ENCODE measurements at places on chromosomes 5 and 9.

- DNase-seq: no peak
Observed at GRCh38 chr5:1349246-1349645, 4.3 kb upstream of the CLPTM1L start.

DNA sequence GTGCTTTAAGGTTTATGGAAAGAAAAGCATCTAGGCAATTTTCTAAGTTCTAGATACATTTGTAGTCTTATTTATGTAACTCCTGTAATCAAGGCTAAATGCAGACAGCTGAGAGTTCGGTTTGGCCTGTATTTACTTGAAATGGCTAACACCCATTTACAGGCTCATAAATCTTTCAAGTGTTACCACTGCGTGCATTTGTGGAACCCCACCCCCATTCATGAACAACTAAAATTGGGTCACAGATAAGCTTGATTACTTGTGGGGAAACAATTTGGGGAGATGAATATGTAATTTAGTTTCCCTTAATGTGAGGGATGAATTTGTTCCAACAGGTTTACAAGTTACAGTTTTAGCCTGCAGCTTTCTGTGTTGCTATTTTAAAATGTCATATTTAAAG, 360.6 kb downstream of the ARRDC3 start:
- DNase-seq: no peak

DNA sequence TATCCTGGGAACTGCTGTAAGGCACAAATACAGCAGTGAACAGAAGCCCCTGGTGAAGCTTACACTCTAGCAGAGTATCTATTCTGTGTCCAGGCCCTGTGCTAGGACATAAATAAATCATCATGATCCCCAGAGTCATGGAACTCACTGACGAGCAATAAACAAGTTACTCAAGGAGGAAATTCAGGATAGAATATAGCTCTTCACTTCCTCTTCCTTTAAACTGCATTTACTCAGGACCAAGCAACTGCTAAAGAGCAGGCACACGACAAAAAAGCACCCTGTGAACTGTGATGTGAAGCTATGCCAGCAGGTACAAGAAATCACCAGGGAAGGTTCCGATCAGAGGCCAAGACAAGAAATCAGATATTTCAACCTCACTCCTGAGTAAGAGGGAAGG, 47.8 kb upstream of the NR5A1 start:
- no peak for DNase-seq

DNA sequence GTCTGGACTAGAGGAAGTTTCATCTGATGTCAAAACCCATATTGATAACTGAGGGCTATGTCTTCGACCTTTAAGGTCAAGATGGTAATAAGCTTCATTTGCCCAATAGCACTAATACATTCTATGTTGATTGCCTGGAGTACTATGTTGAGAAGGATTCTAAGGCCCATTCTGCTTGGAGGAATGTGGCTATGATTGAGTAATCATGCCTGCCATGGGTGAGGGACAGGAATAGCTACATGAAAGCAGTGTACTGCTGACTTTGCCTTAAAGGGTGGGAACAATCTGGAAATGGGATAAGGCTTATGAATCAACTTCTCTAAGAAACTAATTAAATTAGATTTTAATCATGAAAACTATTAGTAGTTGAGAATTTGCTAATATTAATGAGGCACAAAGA, 13.6 kb downstream of the NNT start:
- DNase-seq: no peak

DNA sequence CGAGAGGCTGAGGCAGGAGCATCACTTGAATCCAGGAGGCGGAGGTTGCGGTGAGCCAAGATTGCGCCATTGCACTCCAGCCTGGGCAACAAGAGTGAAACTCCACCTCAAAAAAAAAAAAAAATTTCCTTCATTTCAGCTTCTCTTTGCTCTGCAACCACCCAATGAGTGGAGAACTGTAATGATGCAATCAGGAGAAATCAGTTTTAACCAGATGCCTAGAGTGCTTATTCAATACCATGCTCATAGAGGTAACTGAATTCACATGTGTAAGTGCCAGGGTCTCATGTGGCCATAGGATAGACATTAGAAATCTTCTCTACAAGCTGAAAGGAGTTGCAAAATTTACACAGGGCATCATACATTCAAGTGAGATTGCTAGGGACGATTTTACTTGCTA, 70.6 kb downstream of the HMHB1 start:
- DNase-seq: no peak

- no peak for DNase-seq
Observed at GRCh38 chr5:65065001-65065511, 296.3 kb downstream of the CWC27 start.

- no peak for DNase-seq
Observed at GRCh38 chr9:8643896-8644295, 844.3 kb upstream of the DMAC1 start.

- DNase-seq: no peak
Observed at GRCh38 chr9:129494113-129494789, 126.7 kb downstream of the C9orf50 start.

DNA sequence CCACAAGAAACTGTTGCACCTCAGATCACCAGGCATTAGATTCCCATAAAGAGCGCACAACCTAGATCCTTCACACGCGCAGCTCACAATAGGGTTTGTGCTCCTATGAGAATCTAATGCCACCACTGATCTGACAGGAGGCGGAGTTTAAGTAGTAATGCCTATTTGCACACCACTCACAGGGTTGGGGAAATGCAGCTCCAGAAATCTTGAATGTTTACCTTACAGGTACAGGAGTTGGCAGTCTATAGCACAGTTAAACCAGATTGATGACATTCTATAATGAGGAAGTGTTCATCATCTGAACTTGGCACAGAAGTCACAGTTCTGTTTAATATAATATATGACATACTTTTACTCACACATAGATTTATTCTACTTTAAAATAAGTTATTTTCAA, 732.2 kb upstream of the ZNF608 start:
- DNase-seq: no peak

DNA sequence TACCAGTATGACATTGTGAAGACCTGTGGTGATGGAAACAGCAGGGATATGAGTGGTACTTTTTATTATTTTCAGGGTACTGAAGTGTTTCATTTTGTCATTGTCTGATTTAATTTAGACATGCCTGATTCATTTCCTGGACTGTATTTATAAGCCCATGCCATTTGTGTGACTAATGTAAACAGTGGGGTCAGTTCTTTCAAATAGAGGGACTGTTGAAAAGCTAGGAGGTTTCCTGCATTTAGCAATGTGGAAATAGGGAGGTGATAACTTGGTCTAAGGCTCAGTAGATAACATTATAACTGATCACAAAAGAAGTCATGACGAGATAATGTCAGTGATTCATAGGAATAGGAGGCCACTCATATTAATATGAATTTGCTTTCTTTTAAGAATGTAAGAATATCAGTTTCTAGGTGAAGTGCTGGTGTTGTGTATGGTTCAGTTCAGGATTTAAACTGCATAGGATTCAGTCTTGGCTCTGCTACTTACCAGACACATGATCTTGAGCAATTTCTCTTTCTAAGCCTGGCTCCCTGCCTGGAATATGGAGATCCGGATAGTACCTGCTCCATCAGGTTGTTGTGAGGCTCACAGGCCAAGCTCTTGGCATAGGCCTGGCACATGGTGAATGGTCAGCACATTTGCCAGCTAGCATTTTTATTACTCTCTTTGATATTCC, 7.5 kb downstream of the RASGRF2 start:
- no peak for DNase-seq

GRCh38 chr5:137335493-137335892, 163.6 kb downstream of the SPOCK1 start:
- DNase-seq: no peak

DNA sequence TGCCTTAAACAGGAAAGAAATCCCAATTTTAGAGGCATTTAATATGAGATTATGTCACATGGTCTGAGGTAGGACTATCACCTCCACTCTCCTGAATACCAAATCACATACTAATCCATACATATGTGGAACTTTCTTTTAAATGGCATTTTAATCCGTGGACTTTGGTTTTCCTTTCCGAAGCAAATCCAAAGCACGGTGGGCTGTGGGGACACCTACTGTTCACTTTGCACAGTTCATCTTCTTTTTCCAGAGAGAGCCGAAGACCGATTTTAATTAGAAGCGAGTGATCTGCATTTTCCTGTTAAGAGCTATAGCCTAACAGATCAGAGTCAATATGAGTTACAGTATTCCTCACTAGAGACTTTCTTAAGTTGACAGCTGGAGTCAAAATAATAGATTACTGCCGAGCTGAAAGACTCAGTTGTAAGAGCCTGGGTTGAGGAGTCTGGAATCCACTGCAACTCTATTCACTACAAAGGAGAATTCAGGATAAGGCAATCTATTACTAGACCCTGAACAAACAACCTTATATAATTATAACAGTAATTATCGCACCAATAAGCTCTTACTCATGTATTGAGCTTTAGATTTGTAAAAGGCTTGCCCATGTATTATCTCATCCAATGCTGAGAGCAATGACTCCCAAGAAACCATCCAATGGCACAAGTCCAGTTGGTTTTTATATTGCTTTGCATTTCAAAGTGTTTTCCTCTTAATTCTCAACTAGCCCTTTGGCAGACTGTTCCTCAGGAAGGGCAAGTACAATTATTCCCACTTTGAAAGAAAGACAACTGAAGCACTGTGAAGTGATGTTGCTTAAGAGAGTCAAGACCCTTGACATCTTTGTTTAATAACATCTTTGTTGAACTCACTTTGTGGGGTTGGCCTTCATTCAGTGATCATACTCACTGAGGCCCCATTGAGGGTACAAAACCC, 144.7 kb downstream of the TRPM6 start:
- no peak for DNase-seq

DNA sequence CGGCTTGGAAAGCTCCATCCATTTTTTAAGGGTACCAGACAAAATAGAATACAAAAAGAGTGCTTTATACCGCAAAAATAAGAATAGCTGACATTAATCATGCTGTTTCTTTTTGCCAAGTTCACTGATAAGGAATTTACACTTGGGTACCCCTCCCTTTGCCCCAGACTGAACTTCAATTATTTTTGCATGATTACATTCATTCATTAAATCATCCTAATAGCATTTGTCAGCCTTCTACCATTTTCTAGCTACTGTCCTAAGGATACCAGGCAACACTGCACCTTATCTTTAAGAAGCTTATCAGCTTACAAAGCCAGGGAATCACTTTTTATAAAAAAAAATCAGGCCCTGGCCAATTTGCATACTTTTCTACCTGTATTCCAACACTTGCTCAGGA, 48.4 kb downstream of the YIPF5 start:
- no peak for DNase-seq

GRCh38 chr9:134227451-134228411, 63.4 kb upstream of the RNU6ATAC start:
- DNase-seq: no peak

DNA sequence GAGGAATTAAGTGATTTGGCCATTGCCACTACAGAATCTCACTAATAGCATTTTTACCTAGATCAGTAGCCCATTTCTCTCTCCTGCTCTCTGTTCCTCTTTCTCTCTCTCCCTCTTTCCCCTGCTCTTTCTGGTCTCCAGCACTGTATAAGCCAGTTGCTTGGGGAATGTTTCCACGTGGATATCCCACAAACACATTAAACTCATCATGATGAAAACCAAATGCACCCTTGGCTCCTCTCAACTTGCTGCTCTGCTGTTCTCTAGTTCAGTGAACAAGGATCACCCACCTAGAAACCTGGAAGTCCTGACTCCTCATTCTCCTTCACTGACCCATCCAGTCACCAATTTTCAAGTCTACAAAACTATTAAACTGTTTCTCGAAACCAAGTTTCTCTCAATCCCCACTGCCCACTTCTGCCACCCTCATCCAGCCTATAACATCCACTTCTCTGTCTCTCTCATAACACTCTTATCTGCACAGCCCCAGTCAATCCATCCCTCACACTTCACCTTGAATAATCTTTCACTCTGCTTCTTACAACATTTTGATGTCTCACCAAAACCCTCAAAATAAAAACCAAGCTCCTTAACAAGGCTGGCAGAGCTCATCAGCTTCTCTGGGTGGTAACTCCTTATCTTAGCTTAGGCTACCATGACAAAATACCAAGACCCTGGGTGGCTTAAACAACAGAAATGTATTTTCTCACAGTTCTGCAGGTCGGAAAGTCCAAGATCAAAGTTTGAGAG, 79.3 kb downstream of the ARL15 start:
- DNase-seq: no peak

DNA sequence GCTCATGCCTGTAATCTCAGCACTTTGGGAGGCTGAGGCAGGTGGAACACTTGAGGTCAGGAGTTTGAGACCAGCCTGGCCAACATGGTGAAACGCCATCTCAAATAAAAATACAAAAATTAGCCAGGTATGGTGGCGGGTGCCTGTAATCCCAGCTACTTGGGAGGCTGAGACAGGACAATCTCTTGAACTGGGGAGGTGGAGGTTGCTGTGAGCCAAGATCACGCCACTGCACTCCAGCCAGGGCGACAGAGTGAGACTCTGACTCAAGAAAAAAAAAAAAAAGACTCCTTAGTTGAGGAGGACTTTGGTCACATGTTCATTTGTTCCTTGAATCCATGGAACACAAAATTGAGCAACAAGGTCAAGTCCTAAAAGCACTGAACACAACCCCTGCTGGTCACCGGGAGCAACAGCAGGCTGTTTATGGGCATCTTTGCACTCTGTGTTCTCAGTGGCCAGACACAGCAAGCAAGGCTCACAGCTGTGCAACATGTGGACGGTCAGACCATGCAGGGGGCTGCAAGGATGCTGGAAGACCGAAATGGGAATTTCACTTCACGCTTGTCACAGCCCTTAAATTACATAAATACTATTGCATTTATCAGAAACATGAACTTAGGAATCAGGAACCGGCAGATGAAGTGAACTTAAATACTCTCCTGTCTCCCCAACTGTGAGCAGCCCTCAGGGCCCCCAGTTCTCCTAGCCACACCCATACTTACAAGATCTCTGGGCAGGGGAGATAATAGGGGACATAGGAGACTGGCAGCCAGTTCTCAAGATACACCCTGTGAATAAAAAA, 2.8 kb downstream of the GBGT1 start:
- peak; percentile 74 for DNase-seq

DNA sequence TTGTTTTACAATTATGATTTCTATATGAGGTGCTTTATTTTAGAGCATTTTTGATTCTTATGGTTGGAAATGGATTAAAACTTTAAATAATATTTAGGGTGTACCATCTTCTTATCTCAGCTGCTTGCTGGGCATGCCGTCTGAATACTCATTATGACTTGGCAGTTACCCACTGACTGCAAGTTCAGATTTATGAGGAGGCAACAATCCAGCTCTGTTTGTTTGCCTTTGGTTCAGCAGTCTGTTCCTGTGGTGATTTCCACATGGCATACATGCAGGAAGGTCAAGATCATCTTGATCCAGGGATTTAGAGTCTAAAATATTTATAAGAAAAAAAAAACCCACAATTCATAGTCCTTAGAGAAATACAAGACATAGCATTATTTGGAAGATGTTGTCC, 1254.5 kb upstream of the NUDT12 start:
- no peak for DNase-seq

DNA sequence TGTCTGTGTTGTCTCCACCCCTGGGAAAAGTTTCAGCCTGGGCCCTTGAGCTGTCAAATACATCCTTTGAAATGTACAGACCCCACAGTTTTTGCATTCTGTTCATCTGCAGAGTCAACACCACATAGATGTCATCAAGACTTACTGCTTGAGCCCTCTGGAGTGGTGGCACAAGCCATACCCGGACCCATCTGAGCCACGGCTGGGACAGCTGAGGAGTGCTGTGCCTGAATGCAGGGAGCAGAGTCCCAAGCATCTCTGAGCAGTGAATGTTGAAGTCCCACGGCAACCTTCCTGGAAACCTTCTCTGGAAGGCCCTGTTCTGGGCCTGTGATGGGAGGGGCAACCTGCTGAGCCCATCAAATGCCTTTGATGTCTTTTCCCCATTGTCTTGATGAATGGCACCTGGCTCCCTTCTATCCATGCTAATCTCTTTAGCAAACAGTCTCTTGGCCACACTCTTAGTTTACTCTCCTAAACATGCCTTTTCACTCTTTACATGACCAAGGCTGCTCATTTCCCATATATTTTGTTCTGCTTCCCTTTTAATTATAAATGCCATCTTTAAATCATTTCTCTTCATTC, 92.5 kb downstream of the ATPSCKMT start:
- no peak for DNase-seq

Data from CD4-positive, alpha-beta T cell (primary cell).